ENCODE measurements at places on chromosomes 1 and 21.
A peak's percentile ranks its signal among the peaks of the same experiment; 100 is the strongest.

- no peak for DNase-seq
These were observed 15.2 kb downstream of the DBT start for GRCh38 chr1:100234432-100234831.

GRCh38 chr1:36377791-36378492 lies 7.8 kb downstream of the STK40 start:
- DNase-seq, result no peak

GRCh38 chr1:64513545-64513944 lies 43.6 kb downstream of the CACHD1 start:
- no peak for DNase-seq

- DNase-seq, result no peak
These were observed 30.2 kb downstream of the RAVER2 start for GRCh38 chr1:64775113-64775512.

- DNase-seq, result no peak
These were observed 694 bp downstream of the ZBTB7B start for GRCh38 chr1:155003227-155003765.

DNA sequence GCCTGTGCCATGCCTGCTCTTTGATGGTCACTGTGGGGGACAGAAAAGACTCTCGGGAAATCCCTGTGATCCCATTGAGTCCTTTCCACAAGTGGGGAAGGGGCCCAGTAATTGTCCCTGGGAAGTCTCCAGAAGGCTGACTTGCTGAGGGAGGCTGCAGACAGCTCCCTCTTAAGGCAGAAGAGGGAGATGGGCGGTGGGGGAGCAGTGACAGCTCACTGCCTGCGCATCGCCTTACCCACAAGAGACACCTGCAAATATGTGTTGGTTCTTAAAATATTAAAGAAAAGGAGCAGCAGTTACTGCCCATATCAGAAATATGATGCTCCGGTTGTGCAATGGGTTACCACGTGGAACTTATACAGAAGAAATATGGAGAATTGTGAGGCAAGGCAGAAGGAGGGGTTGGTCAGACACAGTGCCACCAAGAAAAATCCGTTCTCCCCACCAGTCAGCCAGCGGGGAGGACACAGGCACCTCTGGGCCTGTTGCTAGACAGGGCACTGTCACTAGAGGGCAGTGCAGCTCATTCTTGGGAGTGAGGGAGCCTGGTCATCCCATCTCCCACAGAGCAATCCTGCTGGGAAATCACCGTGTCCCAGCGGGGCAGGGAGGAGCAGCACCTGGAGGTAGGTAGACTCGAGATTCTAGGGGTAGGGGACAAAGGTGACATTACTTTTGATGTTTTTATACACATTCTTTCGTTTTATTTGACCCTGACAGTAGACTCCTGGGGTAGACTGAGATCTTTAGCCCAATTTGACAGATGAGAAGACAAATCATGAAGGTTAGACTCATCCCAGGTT lies 6.9 kb upstream of the CAMK1G start:
- peak; percentile 58 for DNase-seq

GRCh38 chr1:115670476-115671175 lies 28.9 kb downstream of the VANGL1 start:
- no peak for DNase-seq

GRCh38 chr21:41610042-41610839 lies 102.3 kb upstream of the TMPRSS2 start:
- peak; percentile 11 for DNase-seq

GRCh38 chr21:36773117-36773516 lies 74.2 kb downstream of the SIM2 start:
- DNase-seq, result no peak

DNA sequence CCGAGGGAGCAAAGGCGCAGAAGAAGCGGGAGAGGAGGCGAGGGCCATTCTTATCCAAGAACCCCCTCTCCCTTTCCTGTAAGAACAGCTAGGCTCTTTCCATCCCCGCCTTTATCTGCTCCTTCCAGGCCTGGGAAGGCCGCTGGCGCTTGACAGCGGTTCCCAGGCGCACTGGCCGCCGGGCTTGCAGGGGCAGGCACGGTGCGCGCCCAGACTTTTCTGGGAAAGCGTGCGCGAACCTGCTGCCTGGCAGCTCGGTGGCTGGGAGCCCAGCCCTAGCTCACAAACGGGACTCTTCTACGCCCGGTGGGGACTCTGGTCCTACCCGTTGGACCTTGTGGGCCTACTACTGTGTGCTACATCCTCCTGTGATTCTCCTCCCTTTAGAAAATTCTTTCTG lies 8.8 kb upstream of the IFNLR1 start:
- DNase-seq, result no peak

DNA sequence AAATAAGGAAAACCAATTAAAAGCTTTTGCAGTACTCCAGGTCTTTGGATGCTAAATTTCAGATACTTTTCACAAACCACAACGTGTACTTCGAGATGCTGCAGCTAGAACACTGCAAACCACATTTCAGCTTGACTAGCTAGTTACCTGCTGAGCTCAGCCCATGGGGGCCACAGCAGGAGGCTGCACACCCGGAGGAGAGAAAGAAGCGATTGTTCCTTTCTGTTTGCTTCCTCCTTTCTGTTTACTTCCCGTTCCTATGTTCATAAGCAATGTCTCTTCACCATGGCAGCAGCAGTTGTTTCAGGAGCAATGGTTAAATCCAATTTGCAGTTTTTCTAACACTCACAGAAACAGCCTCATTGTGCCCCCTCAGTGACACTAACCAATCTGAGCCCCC lies 225.6 kb upstream of the FGGY start:
- DNase-seq, result no peak

- no peak for DNase-seq
These were observed 3.4 kb downstream of the ADGRB2 start for GRCh38 chr1:31760471-31761470.

DNA sequence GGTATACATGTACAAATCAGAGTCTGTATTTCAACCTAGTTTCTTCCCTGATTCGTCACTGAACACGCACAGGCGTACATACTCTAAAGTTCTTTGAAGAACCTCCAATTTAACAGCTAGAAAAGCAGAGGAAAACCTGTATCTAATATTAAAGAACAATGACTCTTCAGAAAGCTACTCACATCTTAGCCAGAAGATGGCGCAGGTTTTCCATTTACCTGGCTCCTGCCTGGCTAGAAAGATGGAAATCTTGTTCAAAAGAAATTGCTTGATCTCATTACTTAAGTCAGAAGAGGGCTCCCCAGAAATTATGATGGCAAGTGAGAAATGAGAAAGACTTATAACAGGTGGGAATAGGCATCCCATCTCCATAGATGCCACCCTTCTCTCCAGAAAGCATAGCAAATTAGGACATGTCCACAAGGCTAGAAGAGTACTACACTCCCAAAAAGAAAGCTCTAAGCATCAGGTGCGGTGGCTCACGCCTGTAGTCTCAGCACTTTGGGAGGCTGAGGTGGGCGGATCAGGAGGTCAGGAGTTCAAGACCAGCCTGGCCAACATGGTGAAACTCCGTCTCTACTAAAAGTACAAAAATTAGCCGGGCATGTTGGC lies 19.0 kb upstream of the L1TD1 start:
- DNase-seq, result no peak

- DNase-seq, result peak; percentile 58
These were observed at the start of gene HLCS for GRCh38 chr21:36966066-36966820. Gene HLCS, minus strand, starts transcription at chr21:36966669. Its CDS starts 31 bp downstream, at chr21:36966638.

GRCh38 chr1:212899845-212900244 lies 41.8 kb downstream of the FLVCR1 start:
- DNase-seq, result no peak

DNA sequence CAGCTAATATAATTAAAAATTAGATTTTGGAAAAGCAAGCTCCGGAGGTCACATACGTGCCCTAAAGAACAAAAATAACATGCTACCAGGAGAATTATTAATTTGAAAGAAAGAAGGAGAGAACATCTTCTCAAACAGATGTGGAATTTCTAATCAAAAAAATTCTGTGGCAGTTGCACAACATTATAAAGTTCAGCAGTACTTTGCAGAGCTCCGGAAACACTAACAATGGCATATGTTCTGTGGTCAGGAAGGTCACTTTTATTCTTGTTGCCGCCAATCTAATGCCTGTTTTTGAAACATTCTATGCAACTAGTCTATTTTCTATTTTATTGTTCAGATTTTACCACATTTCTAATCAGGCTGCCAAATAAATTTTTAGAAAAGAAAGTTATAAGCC lies 186.8 kb downstream of the SMYD3 start:
- DNase-seq, result no peak

GRCh38 chr1:117607471-117607870 lies 1.6 kb downstream of the TENT5C start:
- no peak for DNase-seq

DNA sequence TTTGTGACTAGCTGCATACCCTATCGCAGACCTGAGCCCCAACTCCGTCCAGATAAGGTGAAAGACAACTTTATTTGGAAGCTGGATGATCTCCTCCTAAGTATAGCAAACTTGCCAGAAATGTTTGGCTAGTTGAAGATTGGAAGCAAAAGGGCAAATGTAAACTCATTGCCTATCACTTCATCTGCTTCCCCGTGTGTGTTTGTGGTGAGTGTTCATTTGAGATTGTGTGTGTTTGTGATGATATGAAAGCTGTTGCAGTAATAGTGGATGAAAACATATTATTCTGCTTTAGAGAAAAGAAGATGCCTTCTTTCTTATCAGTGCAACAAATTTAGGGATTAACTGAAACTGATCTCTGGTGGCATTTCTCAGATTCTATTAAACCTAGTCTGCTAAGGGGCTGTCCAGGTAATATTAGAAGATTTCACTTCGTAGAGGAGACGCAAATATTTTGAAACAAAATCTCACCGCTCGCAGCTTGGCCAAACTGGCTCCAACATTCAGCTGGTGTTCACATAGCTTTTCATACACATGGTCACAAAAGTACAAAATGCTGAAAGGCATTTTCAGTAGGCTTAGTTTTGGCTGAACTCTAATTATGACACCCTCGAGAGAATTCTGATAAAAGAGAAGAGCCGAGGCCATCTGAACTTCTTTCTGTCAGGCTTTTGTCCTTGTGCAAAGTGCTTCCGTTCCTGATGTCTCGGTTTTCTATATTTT lies 1.1 kb downstream of the TBX19 start:
- DNase-seq, result no peak

- DNase-seq, result no peak
These were observed 29.0 kb downstream of the NFYC start for GRCh38 chr1:40720493-40720892.

GRCh38 chr1:222263791-222264190 lies 284.1 kb downstream of the HHIPL2 start:
- no peak for DNase-seq

DNA sequence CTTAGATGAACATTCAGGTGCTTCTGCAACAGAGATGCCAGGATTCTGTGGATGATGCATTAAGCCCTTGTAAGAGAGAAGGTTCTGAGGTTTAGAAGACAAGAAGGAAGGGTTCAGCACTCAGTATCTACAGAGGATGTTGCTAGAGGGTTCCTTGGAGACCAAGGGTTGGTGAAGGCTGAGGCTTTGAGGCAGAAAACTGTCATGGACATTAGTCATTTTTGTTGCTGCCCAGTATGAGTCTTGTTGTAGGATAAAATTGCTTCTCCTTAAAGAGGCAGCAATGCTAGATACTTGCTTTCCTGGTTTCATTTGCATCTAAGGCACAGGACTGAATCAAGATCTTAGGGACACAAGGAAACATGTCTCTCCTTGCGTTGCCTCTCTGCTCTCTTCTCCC lies 319.4 kb upstream of the NFIA start:
- DNase-seq, result no peak

DNA sequence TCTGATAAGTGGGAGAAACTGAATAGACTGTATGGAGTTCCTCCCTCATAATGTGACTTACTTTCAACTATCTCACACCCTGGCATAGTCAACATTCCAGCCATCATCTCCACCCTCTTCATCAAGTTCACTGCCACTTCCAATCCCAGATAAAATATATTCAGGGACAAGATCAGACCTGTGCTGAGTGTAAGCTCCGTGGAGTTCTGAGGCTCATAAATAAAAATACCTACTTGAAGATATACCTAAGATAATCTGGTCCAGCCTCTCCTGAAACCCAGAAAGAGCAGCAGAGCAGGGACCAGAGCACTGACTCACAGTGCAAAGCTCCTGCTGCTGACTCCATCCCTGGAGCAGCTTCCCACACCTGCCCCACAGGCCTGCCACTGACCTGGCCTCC lies 1.7 kb upstream of the LCE7A start:
- no peak for DNase-seq

DNA sequence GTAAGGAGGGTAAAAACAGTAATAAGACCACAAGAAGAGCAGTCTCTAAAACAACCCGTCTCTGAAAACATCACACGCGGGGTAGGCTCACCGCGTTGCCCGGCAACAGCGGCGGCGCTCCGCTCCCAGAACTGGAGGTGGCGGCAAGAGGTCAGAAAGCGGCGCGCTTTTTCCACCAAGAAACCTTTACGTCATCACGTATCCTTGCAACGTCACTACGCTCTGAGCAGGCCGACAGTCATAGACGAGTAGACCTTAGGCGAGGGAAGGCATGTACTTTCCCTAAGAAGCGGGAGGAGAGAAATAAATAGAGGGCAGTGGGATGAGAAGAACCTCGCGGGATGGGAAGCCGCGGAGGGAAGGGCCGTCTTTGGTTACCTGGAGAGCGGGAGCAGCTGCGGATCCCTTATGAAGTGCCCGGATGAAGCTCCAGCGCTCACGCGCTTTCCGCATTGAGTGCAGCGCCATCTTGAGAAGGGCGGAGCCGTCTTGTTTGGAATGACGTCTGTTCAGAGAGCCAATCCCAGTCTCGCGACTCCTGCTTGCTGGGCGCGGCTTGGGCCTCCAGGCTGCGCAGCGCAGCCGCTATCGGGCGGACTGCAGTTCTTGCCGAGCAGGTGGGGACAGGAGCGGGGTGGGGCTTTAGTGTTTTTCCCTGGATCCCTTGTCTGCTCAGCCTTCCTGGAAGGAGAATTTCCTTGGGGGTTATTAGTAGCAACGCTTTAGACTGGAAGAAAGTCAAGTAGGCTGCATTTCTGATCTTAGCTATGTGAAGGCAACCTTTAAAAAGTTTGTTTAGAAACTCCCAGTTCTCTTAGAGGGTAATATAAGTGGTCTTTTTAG lies at the start of gene WARS2:
TSS of gene WARS2 (minus strand) at position 477 of the 843 bp plus-strand sequence. CDS start at position 468, 9 bp downstream.
- DNase-seq, result peak; percentile 88

DNA sequence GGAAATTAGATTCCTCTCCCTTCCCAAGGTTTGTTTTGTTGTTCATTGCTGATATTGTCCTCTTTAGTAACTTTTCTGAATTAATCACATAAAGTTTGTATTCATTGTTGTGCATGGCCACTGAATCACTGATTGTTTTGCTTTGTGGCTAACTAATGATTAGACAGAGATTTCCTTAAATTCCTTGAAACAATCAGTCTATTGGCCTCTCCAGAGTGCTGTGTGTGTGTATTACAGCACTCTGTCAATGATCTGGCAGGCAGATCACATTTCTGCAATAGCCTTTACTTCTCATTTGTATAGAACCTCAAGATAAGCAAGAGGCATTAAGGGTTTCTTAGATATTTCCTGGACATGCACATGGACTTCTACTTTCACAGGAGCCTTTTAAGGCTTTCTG lies 78.6 kb downstream of the DUSP10 start:
- no peak for DNase-seq
